A673 (cell line): ENCODE measurements at places on chromosomes 3 and 15. TPM values are rescaled to one million over a fixed set of nuclear protein-coding genes. Genes with fewer than 3 reads are reported as not detected.
A peak's percentile ranks its signal among the peaks of the same experiment; 100 is the strongest.

The IQCF5 gene
- total RNA-seq: not detected in 2 replicates

The DALRD3 gene
- total RNA-seq: 13.2 and 15.8 TPM in 2 replicates

- no peaks in the 10 kb centered on the region for H3K4me1 ChIP-seq
- H3K27me3 ChIP-seq: no peaks in the 10 kb centered on the region
- no peak for DNase-seq
- no peak overlapping the region for H3K27ac ChIP-seq
Observed at GRCh38 chr3:27758083-27758482, 36.0 kb upstream of the EOMES start.

The C3orf85 gene
- not detected in 2 replicates for total RNA-seq

DNA sequence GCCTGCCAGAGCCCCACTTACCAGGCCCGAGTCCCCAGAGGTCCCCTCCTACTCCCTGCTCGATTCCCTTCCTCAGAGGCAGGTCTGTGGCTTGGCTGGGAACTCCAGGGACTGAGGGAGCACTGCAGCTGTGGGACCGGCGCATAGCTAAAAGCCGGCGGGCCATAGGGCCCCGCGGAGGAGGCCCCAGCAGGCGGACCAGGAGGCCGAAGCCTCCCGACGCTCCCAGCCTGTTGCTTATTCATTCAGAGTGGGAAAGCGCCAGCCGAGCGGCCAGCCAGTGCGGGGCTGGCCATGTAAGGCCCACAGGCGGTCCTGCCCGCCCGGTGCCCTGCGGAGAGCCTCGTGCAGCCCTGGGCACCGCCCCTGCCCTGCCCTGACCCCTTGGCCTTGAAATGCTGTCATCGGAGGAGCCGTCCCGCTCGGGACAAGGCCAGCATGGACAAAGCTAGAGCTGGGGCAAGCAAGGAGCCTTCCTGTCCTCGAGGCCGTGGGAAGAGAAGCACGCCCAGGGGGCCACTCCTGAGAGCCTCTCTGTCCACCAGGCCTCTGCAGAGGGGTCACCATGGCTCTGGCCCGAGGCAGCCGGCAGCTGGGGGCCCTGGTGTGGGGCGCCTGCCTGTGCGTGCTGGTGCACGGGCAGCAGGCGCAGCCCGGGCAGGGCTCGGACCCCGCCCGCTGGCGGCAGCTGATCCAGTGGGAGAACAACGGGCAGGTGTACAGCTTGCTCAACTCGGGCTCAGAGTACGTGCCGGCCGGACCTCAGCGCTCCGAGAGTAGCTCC, at the start of gene LOXL1:
LOXL1 (plus strand) TSS at position 244 of the 784 bp plus-strand sequence; CDS start at position 566, 322 bp downstream.
- DNase-seq: peak; percentile 91
- no peaks in the 10 kb centered on the region for H3K27me3 ChIP-seq
- peak within 1 kb of the TSS; percentile 86 for H3K4me3 ChIP-seq

- peaks cover 13% of the 10 kb centered on the region for H3K4me1 ChIP-seq
- H3K4me3 ChIP-seq: peak within 1 kb of the TSS; percentile 93
- peak within 1 kb of the TSS; percentile 90 for H3K27ac ChIP-seq
- peak; percentile 99 for DNase-seq
- no peaks in the 10 kb centered on the region for H3K27me3 ChIP-seq
Observed at GRCh38 chr15:72272213-72272996, at the start of gene PARP6. Gene PARP6 (minus strand): TSS chr15:72272554. CDS start chr15:72267477, 5,077 bp downstream.

GRCh38 chr3:35773417-35773816, 134.1 kb downstream of the ARPP21 start:
- H3K4me1 ChIP-seq: no peaks in the 10 kb centered on the region
- H3K27ac ChIP-seq: no peak overlapping the region
- no peaks in the 10 kb centered on the region for H3K27me3 ChIP-seq
- no peak for DNase-seq
- H3K4me3 ChIP-seq: no peak overlapping the region

DNA sequence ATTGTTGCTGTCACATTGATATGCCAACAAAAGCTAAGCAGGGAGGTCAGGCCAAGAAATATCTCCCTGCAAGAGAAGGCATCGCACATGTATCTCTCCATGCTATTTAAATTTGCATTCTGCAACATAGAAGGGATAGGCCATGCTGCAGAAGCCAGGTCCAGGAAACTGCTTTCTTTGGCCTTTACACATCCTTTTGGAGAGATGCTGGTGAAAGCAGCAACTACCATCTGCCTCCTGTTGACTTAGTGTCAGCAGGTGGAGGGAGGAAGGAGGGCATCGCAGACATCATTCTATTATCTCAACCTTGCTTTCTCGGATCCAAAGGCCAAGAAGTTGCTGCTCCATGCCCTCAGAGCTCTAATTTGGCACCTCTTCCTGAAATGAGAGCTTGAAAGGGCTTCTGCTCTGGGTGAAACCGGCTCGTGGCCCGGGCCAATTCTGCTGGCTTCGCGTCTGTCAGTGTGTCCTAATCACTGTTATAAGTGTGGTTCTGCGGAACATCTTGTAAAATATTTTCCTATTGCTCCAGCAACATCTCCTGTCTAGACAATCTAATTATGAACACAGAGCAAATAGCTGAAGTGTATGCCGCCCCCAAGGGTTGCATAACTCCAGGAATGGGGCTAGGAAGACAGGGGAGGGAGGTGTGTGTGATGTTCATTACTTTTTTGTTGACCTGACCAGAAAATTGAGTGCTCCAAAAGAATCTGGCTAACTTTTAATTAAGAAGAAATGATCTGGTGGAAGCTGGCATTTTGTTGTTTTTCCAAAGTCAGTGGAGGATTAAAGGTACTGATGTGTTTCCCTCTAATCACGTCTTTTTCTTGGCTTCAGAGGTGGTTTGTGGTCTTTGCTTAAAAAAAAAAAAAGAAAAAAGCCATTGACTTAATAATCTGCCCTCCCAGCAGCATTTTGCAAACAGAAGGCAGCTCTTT, 89.1 kb downstream of the TPRG1 start:
- no peak overlapping the region for H3K4me3 ChIP-seq
- H3K4me1 ChIP-seq: no peaks in the 10 kb centered on the region
- DNase-seq: no peak
- H3K27ac ChIP-seq: no peak overlapping the region
- no peaks in the 10 kb centered on the region for H3K27me3 ChIP-seq

The C3orf20 gene
- total RNA-seq: 0.17 and 0.28 TPM in 2 replicates

- H3K4me1 ChIP-seq: no peaks in the 10 kb centered on the region
- no peaks in the 10 kb centered on the region for H3K27me3 ChIP-seq
- no peak overlapping the region for H3K27ac ChIP-seq
- H3K4me3 ChIP-seq: no peak overlapping the region
- H3K36me3 ChIP-seq: no peaks in the 10 kb centered on the region
Observed at GRCh38 chr3:53162672-53163443, 1.8 kb downstream of the PRKCD start.
